NCI-H2107 (cell line): ENCODE measurements at places on chromosomes 7 and 10.

GRCh38 chr7:95550546-95550945 lies 45.8 kb downstream of the PDK4 start:
- DNase-seq = no peak

GRCh38 chr7:136103545-136104268 lies 126.5 kb upstream of the MTPN start:
- no peak for DNase-seq

DNA sequence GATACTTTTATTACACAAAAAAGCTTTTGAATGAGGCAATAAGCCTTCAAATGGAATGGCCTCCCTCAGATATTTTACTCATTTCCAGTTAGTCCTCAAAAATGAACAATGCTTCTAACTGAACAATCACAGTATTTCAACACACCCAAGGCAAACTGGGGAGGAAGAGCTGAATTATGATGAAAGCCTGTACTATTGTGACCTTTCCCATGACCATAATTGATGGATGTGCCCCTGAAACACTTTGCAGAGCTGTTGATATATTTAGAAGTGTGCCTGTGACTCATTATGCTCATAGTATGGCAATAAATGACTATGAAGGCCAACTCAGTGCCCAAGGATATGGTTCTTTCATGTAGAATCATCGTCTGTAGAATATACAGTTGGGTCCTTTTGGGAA lies 248.1 kb downstream of the AHR start:
- no peak for DNase-seq

DNA sequence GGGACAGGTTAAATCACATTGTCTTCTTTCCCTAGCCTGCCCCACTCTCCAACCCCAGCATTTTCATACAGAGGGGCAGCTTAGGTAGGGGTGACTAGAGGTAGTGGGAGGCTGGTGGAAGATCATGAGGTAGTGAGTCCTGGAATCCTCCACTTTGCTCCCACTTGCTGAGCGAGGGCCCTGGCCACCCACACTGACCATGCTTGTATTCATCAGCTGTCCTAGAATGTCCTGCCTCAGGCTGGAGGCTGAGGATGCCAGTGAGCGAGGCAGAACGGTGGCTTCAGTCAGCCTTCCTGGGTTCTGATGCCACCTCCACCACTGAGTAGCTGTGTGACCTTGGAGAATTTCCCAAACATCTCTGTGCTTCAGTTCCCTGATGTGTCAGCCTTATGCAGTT lies 34.6 kb upstream of the PFKFB3 start:
- no peak for DNase-seq

DNA sequence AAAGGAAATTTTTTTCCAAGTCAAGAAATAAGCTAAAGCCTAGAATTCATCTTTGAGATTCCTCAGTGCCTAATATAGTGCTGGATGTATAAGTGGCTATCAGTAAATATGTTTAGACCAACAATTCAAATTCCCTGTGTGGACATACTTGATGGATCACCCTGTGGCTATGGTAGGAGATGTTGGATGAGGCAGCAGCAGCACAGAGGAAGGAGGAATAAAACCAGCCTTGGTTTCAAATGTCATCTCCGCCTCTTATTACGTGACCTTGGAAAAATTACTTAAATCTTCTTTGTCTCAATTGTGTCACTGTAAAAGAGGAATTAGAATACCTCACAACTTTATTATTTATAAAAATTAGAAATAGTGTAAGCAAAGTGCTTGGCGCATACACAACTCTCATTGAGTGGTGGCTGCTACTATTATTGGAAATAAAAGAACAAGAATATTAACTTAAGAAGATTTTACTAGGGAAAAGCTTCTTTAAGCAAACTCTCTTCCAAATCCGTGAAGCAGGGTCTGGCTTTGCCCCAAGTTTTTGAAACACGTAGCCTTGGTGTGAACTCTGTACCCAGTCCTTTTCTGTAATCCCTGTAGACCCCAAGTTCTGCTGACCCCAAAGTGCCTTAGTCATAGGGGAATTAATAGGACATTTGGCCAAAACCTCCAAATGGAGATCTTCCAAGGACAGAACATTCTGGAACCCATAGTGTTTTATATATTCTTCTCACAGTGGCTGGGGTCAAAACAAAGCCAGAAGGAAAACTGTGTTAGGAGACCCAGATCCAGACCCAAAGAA lies 283.8 kb downstream of the PTEN start:
- DNase-seq = no peak

- no peak for DNase-seq
These were observed 16.2 kb upstream of the BRAF start for GRCh38 chr7:140940898-140941297.

- DNase-seq = no peak
These were observed 1.5 kb upstream of the LOXL4 start for GRCh38 chr10:98269435-98269912.

DNA sequence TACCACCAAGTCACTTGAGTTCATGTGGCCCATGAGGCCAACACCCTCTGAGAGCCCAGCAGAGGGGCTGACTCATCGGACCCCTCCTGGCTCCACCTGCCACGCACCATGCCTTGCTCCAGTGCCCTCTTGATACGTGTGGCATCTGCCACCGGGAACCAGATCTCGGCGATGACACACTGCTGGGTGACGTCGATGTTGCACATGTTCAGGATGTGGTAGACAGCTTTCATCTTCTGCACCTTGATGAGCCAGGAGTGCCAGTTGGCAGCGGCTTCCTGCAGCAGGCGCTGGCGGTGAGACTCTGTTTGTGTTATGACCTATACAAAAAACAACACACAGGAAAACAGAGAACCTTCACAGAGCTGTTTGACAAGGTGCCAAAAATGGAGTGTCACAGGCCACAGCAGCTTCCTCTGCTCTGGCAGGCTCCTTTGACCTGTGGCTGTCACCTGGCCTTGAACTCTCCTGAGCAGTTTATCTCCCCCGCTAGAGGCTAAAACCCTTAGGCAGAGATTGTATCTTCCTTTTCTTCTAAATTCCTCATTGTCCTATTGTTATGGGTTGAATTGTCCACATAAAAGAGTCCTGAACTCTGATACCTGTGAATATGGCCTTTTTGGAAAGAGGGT lies 45.2 kb upstream of the TMEM213 start:
- DNase-seq = peak; percentile 84

DNA sequence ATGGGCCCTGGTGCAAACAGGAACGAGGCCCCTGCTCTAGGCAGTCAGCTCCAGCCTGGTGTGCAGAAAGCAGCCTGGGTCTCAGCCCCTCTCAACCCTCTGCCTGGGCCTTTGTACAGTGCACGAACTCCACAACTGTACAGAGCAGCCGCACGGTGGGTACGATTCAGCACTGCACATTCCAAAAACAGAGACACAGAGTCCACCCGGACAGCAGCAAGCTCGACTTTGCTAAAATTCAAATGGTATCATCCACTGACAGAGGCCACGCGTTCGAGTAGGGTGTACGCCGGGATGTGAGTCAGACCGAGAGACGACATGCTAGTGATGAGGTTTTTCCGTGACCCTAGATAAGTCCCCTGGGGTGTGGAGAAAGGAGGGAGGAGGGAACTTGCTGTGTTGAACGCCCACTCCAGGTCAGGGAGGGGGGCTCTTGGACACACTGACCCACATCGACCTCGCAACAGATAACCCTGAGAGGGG lies 65.6 kb upstream of the PDGFA start:
- no peak for DNase-seq

GRCh38 chr7:79736418-79736817 lies 283.0 kb upstream of the MAGI2 start:
- DNase-seq = no peak

DNA sequence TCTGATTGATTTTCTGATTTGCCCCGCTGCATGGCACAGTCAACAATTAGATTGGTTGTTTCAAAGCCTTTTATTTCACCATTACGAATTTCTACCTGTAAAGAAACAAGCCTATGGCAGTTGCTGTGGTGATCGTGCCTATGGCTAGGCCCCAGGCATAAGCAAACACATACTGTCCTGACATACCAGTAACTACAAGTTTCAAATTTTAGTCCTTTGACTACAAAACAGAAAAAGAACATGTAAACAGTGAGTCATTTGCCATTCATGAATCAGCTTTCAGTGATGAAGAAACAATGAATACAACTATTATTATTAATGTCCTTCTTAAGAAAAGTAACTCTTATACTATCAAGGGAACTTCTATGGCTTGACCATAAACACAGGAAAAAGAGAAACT lies 168.0 kb upstream of the LRRN3 start:
- no peak for DNase-seq

- no peak for DNase-seq
These were observed 5.9 kb upstream of the PRSS58 start for GRCh38 chr7:142263598-142264380.

DNA sequence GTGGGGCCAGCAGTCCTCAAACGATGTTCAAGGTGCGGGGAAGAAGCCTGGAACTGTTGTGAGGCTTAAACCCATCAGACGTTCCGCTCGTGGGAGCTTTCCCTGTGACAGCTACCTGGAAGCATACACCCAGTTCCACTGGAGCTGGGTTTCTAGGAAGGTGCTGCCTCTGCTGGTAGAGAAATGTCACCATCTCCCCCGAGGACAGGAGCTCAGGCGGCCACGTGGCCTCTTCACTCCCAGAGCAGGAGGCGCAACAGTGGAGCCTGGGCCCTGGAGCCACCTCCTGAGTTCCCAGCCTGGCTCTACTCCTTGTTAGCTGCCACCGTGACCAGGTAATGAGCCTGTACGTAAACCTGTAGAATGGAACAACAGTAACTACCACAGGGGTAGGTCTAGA lies 156.1 kb downstream of the ADARB2 start:
- DNase-seq = no peak

GRCh38 chr7:129757991-129758390 lies 146.5 kb downstream of the NRF1 start:
- DNase-seq = no peak

- DNase-seq = no peak
These were observed 9.4 kb upstream of the OPN4 start for GRCh38 chr10:86644794-86645445.

DNA sequence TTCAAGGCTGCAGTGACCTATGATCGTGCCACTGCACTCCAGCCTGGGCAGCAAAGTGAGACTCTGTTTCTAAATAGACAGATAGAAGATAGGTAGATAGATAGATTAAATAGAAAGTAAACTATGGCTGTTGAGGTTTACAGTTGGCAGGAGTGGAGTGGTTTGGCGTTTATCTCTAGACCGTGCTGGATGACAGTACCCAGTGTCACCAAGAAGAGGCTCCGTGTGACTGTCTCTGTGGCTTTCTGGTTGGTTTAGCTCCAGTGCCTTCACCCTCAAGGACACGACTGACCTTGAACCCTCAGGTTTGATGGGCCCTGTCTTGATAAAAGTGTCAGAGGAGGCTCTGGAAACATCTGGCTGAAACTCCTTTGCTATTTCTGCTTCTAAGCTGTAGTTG lies 31.7 kb downstream of the CHST12 start:
- no peak for DNase-seq

GRCh38 chr10:74145133-74145532 lies 5.5 kb downstream of the AP3M1 start:
- DNase-seq = no peak
